ENCODE measurements at places on chromosomes 16 and 17.

DNA sequence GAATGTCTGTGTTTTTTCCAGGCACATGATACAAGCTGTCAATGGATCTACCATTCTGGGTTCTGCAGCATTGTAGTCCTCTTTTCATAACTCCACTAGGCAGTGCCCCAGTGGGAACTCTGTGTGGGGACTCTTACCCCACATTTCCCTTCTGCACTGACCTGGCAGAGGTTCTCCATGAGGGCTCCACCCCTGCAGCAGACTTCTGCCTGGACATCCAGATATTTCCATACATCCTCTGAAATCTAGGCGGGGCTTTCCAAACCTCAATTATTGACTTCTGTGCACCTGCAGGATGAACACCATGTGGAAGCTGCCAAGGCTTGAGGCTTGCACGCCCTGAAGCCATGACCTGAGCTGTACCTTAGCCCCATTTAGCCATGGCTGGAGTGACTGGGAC, 56.0 kb downstream of the ACSM2A start:
- DNase-seq = no peak

GRCh38 chr17:64662774-64663367, 764 bp upstream of the SMURF2 start:
- DNase-seq = peak; percentile 64

DNA sequence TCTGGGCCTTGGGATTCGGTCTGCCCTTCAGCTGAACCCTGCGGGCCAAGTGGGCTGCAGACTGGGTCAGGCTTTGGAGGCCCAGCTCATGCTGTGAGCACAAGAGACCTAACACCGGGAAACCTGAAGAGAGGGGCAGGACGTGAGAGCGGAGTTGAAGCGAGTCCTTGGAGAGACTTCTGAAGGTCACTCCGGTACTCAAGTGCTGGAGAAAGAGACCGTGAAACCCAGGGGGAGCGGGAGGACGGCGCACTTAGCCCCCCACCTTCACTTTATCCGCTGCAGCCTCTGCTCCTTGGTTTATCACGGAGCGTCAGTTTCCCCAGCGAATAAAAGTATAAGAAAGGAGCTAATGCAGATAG, 361 bp downstream of the UQCRC2 start:
- DNase-seq = no peak

DNA sequence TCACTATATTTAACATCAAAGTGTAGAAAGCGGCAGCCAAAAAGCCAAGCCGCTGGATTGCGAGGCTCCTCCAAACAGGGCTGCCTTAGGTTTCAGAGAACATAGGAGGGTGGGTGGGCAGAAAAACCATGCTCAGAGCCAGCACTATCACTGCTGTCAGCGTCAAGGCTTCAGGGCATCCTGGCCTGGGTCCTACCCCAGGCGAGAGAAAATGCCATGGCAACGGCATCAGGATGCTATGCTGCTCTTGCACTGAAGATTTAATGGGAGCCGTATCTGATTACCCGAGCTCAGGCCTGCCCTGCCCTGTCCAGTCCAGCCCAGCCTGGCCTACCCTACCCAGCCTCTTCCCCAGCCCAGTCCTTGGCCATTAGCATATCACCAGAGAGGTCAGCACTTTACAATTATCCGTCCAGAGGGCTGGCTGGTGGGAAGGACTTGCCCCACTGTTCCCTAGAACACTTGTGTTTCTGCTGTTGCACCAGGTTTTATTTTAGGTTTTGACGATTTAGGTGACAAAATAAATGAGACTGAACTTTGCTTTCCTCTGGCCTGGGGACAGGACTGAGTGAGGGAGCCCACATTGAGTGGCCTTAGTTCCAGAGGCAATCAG, 61.1 kb downstream of the TOM1L2 start:
- no peak for DNase-seq

DNA sequence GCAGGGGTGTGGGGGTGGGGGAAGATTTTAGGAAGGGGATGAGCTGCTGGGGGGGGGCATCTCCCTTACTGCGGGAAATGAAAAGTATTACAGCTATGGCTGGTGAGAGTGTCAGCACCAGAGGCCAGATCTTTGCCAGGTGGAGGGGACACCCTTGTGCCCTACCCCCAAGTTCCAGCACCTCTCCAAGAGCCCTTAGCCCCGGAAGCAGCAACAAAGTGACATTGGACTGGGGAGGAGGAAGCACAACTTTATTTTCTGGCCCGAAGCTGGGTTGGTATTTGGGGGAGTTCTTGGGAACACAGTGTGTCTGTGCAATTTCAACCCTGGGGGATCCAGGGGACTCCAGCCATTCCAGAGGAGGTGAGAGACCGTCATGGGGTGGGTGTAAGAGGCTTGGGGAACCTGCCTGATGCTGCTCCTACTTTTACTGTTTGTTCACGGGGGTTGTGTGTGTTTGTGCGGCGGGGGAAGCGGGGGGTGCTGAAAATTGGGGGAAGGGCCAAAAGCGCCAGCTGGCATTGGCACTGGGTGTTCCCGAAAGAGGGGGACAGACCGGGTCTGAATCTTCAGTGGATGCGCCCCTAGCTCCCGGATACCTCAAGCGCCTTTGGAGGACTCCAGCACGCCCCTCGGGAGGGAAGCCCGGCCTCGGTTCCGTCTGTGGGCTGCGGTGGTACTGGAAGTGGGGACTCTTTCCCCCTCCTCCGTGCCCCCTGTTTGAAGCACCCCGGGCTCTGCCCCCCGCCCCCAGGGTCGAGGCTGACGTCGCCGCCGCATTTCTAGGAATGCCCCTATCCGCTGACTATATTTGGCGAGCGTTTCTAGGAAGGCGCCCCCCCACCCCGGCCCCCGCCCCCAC, 230.3 kb downstream of the MRTFB start:
- DNase-seq = no peak

DNA sequence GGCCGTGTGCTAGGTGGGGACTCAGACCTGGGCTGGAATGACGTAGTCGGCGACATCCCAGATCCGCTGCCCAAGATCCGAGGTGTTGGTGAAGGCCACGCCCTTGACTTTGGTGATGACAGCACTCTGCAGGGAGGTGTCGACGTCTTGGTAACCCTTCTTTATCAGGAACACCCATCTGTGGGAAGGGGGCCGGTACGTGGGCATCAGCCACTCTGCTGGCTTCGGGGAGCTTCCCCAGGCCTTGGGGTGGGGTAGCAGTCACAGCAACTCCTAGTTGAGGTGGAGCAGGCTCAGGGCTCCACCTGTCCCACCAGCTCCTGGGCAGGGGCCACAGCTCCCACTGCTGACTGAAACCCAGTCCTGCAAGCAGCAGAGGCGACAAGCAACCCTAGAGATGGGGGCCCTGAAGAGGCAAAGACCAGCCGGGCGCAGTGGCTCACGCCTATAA, 4.3 kb downstream of the P2RX5 start:
- DNase-seq = no peak
